ENCODE measurements at places on chromosomes 2 and 18. TPM values are rescaled to one million over a fixed set of nuclear protein-coding genes. Genes with fewer than 3 reads are reported as not detected.

The ACMSD gene
- total RNA-seq, result not detected

The ZRANB3 gene
- total RNA-seq, result 7.5 TPM

The DES gene
- total RNA-seq, result 0.62 TPM

The CPS1 gene
- total RNA-seq, result 19.1 TPM
